ENCODE measurements at places on chromosomes 6 and 20.

- no peak for DNase-seq
Measured at GRCh38 chr6:125220712-125221111, 67.1 kb downstream of the TPD52L1 start.

DNA sequence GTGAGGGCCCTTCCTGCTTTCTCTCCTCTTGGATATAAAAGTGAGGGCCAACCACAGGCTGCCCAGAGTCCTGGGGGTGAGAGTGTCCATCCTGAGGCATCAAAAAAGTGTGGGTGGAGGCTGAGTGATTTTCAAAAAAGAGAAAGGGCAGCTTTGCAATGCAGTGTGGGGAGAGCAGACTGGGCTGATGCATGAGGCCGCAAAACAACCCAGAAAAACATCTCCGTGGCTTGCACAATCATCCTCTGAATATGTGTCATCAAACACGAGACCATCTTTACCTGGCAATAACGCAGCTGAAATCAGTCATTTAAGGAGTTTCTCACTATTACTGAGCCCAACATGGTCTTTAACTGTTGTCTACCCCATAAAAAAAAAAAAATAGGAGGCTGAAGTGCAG is 191.2 kb upstream of the SOX4 start:
- DNase-seq: no peak

DNA sequence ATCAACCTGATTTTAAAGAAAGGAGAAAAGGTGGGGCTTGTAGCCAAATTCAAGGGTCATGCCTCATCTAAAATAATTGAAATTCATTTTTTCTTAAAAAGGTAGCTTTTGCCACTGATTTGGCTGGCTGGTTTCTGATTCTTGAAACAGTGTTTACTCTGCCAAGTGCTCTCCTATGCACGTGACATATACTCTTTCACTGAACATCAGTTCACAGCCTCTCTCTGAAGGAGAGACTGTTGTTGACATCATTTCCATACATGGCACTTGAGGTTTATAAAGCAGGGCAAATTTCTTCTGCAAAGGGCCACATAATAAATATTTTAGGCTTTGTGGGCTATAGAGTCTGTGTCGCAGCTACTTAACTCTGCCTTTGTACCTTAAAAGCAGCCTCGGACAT is 40.4 kb upstream of the DOK5 start:
- no peak for DNase-seq

DNA sequence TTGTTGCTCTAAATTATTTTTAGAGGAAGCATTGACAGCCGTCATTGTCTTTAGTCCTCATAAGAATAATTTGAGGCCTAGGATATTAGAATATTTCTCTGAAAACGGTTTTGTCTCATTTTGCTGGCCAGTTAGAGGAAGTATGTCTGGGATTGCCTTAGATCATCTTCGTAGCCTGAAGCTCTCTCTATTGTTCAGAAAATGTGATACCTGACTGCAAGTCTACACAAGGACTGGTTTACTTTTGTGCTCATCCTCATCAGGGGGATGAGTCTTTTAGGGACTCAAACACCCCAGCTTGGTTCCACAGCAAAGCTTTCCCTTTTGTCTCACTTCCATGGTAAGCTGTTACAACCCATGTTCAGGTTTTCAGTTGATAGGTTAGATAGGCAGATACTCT is 141.8 kb downstream of the FARS2 start:
- DNase-seq: no peak

DNA sequence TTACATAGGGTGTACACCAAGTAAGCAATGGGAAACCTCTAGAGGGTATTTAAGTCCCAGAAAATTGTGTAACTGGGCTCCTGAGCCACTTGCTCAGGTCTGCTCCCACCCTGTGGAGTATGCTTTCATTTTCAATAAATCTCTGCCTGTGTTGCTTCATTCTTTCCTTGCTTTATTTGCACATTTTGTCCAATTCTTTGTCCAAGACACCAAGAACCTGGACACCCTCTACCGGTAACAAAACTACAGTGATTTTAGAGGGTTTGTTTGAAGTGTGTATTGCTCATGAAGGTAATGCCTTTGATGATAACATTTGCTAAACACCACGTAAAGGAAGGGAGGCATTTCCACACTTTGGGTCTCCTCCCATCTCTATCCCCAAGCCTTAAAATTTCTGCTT is 46.2 kb downstream of the MYB start:
- DNase-seq: no peak

- no peak for DNase-seq
Measured at GRCh38 chr6:134768931-134769330, 181.0 kb downstream of the ALDH8A1 start.

DNA sequence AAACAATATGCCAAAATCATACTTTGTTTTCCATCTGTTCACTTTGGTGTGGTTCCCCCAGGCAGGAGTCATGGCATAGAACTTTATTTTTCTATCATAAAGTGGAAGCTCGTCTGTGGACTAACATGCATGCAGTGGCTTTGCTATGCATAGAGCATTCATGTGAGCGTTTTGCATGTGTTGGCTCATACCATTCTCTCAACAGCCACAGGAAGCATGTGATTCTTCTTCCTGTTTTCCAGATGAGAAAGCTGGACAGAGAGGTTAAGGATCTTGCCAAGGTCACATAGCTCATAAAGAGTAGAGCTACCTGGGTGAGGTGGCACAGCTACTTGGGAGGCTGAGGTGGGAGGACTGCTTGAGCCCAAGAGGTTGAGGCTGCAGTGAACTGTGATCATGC is 123.4 kb upstream of the HDGFL1 start:
- DNase-seq: no peak

DNA sequence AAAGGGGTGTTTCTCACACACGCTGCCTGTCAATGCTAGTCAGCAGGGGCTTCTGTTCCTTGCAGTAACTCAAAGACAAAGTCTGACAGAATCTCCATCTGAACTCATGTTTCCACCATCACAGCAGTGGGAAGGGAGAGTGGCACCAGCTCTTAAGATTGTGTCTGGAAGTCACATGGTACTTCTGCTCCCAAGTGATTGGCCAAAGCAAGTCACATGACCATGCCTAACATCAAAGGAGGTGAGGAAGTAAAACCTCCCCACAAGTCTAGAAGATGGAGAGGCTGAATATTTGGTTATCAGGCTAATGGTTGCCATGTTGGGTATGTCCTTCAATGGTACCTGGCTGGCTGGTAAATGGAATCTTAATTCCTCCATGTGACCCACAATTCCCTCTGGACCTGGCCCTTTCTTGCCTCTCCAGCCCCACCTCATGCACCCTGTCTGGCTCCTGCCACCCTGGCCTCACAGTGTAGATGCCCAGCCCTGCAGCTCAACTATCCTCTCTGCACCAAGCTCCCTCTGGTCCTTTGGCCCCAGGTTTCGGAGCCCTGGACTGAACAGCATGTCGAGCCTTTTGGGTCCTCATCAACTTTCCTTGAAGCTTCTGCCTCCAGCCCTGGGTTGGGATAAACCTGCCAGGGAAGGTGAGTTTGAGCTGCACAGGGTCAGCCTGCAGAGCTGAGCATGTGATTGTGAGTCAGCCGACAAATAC is 51.0 kb upstream of the PMEPA1 start:
- no peak for DNase-seq

DNA sequence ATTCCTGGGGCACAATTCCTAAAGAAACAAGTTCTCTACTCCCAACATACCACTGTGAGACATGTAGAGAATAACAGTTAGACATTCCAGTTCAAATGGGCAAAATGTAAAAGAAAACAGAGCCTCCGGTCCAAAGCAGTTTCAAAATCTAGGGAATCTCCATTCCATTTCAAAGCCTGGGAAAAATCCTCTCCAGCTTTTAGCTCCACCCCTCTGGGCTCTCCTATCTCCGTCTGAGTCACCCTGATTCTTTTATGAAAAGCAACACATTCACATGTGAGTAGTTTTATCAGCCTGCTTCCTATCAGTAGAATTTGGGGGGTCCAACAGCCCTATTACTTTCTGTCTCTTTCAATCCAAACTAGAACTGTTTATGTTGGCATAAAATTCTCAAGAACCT is 3.7 kb downstream of the CSNK2A1 start:
- no peak for DNase-seq

- DNase-seq: no peak
Measured at GRCh38 chr6:21098134-21098533, 495.4 kb upstream of the SOX4 start.

All from activated T-helper 9 cell treated with anti-CD3 and anti-CD28 coated beads, Interleukin-2, amount 50 U/mL, for 16 hours (primary cell).